Activated CD4-positive, alpha-beta T cell treated with anti-CD3 and anti-CD28 coated beads, Interleukin-2, amount 10 ng/mL, durations not matched to agents 7 days and 5 days (primary cell): ENCODE measurements at places on chromosomes 2 and 18. TPM values are rescaled to one million over a fixed set of nuclear protein-coding genes. Genes with fewer than 3 reads are reported as not detected.

NT5DC4 gene
- not detected for total RNA-seq

- no peak for DNase-seq
Measured at GRCh38 chr18:73719611-73720010, 428.0 kb downstream of the FBXO15 start.

DNA sequence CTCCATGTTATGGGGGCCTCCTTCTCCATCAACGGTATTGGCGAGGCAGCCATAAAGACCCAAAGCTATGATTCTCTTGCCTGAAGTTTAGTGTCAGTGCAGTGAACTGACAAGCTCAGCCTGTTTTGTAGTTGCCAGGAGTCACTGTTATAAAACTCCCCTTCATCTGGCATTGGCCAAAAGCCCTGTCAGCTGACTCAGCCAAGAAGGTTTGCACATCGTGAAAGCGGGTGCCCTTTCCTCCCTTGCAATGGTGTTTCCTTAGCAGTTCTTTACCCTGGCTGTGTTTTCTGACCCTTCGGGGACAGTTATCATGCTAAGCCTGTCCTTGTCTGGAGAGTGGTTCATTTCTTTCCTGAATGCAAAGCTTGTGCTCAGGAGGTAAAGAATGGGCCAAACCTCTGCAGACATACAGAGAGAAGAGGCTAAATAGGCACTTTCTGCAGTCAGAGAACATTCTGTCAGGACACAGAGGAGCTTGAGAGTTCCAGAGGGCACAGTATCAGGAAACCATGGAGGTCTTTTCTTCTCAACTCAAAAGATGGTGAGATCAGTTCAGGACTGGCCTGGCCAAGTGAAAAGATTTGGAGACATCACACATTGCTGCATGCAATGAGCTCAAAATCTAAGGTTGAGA is 414.2 kb downstream of the ZNF521 start:
- DNase-seq = no peak

DNA sequence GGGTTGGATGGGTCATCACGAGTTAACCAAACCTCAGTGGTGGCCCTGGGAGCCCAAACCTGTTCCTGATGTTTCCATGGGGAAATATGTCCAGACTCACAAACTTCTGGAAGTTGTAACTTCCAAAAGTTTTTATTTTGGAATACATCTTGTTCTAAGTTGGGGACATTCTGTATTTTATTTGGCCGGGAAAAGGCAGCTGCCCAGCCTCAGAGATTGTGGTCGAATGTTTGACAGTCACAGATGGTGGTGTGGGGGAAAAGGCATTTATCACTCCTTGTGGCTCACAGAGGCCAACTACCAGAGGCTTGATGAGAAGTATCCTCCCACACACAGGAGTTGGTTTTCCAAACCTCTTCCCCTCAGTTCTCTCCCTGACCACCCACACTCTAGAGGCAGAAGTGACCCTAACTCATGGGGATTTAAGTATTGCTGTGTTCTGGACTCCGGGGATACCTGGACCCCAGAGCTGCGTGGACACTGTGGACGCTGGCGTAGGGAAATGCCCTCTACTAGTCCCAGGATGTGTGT is 124.7 kb upstream of the PPP1CB start:
- no peak for DNase-seq

DNA sequence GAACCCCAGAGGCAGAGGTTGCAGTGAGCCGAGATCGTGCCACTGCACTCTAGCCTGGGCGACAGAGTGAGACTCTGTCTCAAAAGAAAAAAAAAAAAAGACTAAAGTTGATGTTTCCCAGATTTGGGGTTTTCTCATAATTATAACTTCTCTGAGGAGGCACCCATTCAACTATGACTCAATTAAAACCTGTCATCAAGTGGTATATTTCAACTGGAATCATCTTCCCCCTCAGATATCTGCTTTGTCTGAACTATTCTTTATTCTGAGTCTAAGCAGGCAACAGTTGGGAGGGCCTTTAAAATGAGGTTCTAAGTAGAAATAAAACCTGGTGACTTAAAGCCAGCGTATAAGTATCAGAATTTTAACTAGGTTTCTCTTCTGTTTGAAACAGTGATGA is 88.5 kb downstream of the PTRHD1 start:
- DNase-seq = no peak

GAREM1 gene
- total RNA-seq = not detected

COL4A3 gene
- total RNA-seq = not detected

IL18RAP gene
- total RNA-seq = 3.8 TPM

GRCh38 chr18:44682871-44683221 is 2.2 kb downstream of the SETBP1 start:
- no peak for DNase-seq

DNA sequence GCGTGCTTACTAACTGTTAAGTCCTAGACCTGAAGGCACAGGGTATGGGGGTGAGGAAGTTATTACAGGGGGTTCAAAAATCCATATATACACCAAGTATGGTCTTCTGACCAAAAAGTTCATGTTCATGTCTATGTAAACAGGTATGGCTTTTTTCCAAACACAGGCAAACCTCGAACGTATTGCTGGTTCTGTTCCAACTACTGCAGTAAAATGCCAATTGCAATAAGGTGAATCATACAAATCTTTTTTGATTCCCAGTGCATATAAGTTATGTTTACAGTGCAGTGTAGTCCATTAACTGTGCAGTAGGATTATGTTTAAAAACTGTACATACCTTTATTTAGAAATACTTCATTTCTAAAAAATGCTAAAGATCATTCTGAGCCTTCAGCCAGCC is 245.3 kb upstream of the LRRTM1 start:
- no peak for DNase-seq

- DNase-seq = no peak
Measured at GRCh38 chr2:206993396-206993911, 54.1 kb downstream of the CPO start.

- DNase-seq = no peak
Measured at GRCh38 chr2:59250307-59250677, 1009.2 kb upstream of the FANCL start.

DNA sequence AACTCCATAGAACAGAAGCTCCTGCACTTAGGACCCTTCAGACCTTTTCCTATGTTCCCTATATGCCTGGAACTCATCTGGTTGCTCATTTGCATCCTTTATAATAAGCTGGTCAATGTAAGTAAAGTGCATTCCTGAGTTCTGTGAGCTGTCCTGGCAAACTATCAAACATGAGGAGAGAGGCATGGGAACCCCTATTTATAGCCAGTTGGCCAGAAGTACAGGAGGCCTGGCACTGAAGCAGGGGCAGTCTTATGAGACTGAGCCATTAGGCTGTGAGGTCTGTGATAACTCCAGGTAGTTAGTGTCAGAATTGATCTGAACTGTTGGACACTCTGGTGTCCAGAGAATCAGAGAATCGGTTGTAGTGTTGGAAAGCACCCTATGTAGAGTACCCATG is 88.4 kb downstream of the EHD3 start:
- DNase-seq = no peak

DNA sequence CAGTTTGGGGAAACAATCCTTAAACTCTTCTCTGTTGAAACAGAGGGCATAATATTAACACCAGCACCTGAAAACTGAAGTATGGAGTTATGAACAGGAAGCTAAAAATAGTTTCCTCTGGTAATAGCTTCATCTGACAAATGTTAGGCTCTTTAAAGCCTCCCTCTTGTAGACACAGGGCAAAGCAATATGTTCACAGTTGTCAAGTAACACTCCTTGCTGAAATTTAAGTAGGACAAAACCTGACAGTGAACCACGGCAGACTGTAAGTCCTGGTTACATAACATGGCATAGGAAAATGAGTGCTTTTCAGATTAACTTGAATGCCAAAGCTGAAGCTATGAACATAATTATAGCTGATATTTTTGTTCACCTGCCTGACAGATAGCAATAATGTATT is 172.9 kb downstream of the CMPK2 start:
- no peak for DNase-seq

- DNase-seq = no peak
Measured at GRCh38 chr2:199131136-199131655, 326.5 kb downstream of the SATB2 start.

PPP1R1C gene
- total RNA-seq = not detected

SRD5A2 gene
- total RNA-seq = not detected

PRSS56 gene
- not detected for total RNA-seq

DNA sequence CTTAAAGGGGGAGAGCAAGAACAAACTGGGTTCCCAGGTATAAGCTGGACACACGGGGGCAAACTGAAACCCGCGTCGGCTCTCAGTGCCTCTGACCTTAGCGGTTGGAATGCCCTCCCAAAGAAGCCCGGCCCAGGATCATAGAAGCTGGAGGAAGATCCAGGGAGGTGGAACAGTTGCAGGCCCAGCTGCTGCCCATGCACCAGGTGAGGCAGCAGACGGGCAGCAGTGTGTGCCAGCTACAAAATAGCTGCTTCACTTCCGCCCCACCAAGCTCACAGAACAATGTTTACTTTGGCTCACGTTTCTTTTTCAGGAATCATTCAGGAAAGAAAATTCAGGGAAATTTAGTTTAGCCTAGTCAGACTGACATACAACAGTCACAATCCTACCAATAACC is 3.9 kb upstream of the ERMN start:
- no peak for DNase-seq

DNA sequence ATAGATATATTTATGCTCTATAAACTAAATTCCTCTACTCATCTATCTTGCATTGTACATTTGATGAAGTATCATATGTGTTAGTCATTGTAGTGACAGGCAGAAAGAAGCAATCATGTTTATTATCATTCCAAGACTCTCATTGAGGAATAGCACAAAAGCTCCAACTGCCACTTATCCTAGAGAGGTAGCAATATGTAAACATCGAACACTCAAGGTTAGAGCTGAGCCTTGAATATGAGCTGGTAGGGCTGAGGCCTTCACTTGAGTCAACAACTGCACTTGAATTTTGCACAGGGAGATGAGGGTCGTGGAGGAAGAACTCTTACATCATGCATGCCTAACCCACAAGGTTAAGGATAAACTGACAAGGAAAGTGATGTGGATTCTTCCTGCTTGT is 900.9 kb downstream of the CPS1 start:
- DNase-seq = no peak

- no peak for DNase-seq
Measured at GRCh38 chr2:1060987-1061386, 110.3 kb downstream of the SNTG2 start.
